ENCODE measurements at places on chromosomes 6 and 20.

- no peak for DNase-seq
These were observed 26.2 kb downstream of the RNF144B start for GRCh38 chr6:18413381-18413780.

DNA sequence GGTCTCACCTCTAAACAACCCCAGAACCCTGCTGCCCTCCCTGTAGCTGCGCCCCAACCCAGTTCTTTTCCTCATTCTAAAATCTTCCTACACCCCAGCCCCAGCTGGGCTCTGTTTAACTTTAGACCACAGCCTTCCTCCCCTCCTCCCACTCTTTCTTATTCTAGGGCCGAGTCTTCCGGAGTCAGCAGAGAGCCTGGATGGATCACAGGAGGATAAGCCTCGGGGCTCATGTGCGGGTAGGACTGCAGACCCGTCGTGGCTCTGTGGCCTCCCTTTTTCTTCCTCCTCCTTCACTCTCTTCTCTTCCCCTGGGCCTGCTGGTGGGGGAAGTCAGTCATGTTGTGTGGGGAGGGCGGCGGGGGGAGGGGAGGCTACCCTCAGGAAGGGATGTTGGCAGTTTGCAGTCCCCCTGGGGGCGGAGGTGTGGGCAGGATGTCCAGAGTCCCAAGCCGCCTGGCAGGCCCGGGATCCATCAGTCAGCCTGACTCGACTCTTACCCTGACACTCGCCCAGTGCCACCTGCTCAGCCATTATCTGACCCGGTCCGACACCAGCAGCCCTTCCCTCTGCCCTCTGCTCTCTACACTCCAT is 8.1 kb downstream of the CAPN11 start:
- DNase-seq: no peak

- DNase-seq: no peak
These were observed 125.5 kb downstream of the IPCEF1 start for GRCh38 chr6:154230910-154231595.

- DNase-seq: no peak
These were observed 1042.2 kb downstream of the EPHA7 start for GRCh38 chr6:92377137-92377536.

DNA sequence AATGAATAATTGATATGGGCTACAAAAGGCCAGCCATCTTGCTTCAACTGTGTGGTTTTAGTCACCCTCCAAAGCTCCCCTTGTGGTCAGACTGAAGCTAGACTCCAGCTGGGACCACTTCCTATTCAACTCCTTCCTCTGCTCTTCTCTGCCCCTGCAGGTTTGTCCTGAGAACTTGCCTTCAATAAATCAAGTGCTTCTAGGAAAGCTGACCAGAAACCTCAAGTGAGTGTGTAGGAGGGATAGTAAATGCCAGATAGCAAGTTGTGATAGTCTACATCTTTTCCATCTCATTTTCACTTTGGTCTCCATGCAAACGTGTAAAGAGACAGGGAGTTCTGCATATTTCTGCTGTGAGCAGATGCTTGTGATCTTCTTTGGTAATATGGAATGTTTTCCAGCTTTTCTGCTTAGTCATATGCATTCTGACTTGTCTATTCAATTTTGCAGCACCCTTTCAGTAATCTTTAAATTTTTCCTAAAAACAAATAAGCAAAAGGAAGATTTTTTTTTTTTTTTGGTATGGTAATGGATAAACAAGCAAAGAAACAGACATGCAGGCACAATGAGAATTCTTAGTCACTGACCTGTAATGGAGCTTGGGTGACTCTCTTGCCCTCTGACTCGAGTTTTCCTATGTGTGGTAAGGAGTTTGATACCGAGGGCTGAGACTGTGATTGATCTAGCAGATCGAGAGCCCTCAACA is 201.3 kb upstream of the BTBD3 start:
- DNase-seq: no peak

DNA sequence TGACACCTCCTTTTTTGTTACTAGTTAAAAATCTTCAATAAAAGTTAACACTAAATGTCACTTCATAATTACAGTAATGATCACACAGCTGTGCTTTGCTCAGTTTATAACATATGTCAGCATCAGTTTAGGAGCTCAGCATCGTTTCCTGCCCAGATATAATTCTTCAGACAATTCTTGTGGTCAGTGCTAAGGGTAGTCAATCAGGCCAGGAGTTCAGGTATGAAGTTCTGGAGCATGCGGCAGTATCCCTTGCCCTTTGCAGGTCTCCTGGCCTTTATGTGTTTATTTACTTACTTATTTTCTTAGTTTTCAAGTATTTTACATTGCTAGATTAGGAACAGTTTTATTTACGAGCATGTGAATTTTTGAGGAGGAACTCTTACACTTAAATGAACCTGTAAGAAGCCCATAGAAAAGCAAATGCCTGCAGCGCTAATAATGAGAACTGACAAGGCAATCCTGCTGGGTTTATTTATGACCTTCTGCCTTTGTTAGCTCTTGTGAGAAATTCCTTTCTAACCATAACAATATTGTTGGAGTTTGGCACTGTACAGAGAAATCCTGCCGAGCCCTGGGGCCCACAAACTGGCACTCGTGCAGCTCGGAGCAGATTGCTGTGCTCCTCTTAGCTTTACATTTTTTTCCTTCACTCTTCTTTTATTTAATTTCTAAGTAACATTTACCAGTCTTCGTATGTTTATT is 252.8 kb downstream of the TMEM242 start:
- DNase-seq: no peak

DNA sequence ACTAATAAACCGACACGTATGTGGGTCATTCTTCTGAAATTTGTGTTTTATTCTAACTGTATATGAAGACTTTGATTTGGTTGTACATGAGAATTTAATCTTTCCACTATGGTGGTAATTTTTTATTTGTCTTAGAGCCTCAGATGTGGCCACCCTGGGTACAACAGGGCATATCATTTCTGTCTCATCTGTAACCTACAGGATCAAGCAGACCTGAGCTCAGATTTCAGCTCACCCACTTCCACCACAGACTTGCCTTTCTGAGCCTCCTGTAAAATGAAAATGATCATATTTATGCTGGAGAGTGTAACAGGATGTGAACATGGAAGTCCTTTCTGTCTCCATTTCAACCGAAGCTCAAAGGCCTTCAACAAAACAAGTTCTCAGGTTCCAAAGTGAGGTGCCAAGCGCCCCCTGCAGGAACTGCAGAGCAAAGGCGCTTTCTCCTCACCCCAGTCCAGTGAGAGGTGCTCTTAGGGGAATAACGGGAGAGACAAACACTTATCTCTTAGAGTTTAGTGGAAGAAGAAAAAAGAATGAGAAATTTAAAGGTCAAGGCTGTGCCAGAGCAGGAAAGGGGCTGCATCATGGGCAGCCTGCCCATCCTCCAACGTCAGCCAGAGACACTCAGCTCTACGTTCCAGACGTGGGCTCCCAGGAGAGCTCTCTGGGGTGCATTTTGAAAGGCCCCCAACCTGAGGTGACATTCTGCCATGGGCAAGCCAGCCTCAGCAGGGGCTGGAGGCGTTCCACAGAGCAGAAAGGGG is 23.0 kb upstream of the CD24 start:
- DNase-seq: peak; percentile 62

- no peak for DNase-seq
These were observed 104.5 kb upstream of the RNF24 start for GRCh38 chr20:4119854-4120209.

GRCh38 chr6:36335465-36336207 is 1.1 kb downstream of the BNIP5 start:
- no peak for DNase-seq

DNA sequence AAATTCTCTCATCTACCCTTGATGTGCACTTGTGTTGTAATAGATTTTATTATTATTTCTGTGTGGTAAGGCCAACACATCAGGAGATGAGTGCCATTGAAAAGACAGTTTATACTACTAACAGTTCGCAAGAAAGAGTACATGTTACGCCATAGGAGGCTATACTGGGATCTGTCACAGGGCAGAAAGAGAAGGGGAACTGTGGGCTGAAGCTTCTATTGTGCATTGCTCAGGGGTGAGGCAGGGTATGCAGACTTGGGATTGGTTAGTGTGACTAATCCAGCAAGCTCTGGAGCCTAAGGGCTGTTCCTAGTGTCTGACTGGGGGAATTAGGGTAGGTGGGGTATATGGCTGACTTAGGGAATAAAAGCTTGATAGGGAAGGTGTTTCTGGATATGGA is 50.9 kb downstream of the GPR63 start:
- DNase-seq: no peak

- DNase-seq: no peak
These were observed 13.7 kb upstream of the SCRT2 start for GRCh38 chr20:689348-689747.

GRCh38 chr6:43570876-43571441 is 4.9 kb downstream of the XPO5 start:
- no peak for DNase-seq

- DNase-seq: no peak
These were observed 4.5 kb upstream of the CD109 start for GRCh38 chr6:73691512-73691911.

- DNase-seq: no peak
These were observed 9.8 kb downstream of the FOXQ1 start for GRCh38 chr6:1321738-1322137.

- no peak for DNase-seq
These were observed 100.9 kb upstream of the PMEPA1 start for GRCh38 chr20:57810511-57811373.

DNA sequence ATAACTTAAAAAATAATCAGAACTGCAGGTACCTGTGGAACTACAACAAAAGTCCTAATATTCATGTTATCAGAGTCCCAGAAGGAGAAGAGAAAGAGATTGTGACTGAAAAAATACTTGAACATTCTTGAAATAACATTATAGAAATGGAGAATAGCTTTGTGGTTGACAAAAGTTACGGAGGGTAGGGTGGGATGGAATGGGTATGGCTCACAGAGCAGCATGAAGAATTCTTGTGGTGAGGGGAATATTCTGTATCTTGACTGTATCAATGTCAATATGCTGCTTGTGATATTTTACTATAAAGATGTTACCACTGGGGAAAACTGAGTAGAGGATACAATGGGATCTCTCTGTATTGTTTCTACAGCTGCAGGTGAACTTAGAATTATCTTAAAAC is 122.5 kb downstream of the DST start:
- DNase-seq: no peak

DNA sequence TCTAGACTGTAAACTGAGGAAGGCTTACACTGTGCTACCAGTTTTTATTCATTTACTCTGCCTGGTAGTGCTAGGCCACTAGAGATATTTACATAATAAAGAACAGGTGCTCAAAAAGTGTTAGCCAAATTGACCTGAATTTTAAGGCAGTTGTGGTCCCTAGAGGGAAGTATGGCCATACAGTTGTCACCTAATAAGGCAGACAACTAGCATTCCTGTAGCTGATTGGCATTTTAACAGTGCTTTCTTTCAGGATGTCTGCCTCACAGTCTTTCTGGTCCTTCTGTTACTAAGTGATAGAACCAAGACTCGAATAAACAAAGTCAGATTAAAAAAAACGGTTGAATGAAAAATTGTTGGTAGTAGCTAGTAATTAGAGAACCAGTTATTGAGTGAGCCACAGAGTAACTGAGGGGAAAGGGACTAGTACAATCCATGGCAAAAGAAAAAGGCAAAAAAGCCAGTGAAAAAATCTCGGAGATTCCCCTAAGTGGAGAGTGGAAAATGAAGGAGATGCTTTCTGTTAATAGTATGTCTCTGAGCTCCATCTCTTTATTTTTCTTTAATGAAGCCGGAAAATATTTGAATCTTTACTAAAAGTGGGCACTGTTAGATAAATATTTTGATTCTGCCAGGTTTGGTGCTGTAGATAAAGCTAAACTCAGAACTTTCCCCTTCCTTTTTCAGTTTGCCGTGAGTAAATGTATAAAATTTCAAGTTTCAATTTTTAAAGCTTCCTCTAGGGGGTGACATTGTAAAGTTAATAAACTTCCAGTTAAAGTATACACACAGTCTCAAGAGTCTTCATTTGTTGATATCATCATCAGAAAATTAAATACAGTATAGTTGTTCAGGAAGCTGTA is 9.1 kb downstream of the VTA1 start:
- no peak for DNase-seq

DNA sequence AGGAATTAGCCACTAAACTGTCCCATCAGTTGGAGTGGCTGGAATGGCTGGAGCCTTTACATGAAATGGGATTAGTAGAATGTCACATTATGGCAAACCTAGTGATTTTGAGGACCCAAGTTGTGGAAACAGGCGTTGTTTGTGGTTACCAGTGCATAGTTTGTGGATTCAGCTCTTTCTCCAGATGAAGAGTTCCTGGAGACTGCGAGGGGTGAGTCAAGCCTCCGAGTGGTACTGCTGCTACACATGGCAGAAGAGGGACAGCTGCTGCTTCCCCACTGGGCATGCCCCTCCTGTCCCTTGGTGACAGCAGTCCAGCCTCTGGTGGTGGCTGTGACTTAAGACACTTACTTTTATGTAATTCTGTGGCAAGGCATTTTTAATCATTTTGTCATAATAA is 94.2 kb upstream of the SCP2D1 start:
- DNase-seq: no peak

GRCh38 chr20:23059846-23060245 is 10.4 kb upstream of the THBD start:
- no peak for DNase-seq

DNA sequence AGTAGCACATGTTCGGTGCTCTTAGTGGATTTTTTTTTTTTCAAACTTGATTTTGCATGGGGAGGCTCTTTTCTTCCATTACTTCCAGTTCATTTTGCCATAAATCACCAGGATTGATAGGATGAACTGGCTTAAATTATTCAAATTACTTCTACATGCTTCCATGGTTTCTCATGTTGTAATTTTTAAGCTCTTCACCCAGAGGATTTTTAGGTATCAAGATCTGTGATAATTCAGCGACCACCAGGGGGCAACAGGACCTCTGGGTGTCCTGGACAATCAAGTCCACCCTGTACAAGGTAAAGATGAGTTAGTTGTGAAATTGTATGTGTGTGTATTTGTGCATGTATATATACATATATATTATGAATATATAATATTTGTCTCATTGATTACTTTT is 4.2 kb upstream of the EPHA7 start:
- DNase-seq: peak; percentile 46

DNA sequence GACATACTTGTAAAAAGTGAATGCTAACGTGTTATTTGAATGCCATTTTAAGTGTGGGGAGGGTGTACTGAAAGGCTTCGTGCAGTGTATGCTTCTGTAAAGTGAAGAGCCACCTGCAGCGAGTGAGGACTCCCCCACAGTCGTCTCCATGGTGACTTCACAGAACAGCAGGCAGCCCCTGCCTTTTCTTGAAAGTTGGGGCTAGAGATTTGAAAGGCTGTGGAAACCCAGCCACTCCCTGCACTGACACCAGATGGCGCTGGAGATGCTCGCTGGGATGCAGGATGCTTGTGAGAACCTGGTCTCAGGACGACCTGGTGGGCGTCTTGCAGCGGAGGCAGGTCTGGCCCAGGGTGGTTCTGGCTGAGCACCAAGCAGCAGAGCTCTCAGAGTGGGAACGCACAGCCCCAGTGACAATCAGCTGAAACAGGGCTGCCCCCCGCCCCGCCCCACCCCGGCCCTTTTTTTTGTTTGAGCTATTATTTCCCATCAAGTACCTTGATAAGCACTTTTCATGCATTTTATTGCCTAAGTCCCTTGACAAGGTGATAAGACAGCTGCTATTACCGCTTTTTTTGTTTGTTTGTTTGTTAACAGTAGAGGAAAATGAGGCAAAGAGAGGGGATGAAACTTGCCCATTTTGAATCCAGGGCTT is 150.3 kb downstream of the SYCP2 start:
- DNase-seq: peak; percentile 36

Data from colonic mucosa (tissue), 4 donors.